ENCODE measurements at places on chromosomes 4 and X.

GRCh38 chrX:49250066-49250465 is 14.4 kb downstream of the FOXP3 start:
- no peak for DNase-seq

DNA sequence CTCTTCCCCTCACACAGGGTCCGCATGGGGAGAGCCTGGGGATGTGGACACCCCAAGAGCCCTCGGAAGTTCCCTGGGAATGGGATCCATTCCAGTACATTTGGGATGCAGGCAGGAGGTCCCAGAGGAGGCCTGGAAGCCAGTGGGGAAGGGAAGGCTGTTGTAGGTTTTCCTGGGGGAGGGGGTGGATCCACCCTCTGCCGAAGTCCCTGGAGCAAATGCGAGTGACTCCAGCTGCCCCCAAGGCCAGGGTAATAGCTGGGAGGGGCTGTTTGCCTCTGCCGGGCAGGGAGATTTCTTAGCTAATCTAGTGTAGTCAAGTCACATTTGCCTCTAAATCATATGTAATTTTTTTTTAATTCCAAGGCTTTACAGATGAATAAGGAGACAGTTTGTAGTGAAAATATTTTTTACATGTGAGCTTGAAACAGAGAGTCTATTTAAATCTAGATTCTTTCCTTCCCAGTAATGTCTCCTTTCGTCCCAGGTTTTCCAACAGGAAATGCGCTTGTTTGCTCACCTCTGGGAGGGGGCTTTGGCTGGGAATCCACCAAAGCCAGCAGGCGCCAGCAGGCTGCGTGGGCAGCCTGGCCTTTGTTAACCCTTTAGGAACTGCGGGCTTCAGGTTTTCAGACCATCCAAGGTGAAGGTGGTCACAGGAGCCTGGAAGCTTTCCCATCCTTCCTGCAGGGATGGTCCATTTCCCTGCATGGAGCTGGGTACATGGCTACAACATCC is 26.8 kb downstream of the SH3TC1 start:
- DNase-seq: no peak

- DNase-seq: no peak
Observed at GRCh38 chrX:134023851-134024281, 38.5 kb upstream of the GPC3 start.

- DNase-seq: no peak
Observed at GRCh38 chrX:53479301-53479700, 45.1 kb upstream of the HSD17B10 start.

DNA sequence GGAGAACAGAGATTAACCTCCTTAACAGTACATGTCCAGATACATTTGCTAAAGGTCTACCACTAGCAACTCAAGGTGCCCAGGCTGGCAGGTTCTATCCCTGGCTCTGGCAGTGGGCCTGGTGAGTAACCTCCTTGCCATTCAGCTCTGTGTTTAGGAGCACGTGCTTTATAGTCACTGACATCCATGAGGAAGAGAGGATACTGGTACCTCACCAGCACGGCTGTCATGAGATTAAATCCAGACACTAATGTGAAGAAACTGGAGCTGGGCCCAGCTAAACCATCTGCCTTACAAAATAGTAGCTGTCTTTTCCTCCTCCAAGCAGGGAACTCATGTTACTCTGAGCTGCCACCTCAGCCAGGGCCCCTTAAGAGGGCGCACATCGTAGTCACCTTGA is 45.3 kb downstream of the GPRASP3 start:
- DNase-seq: no peak

GRCh38 chr4:184826691-184827270 is 1.0 kb upstream of the ACSL1 start:
- DNase-seq: no peak

GRCh38 chr4:19729886-19730651 is 521.6 kb upstream of the SLIT2 start:
- no peak for DNase-seq

GRCh38 chr4:113524505-113525186 is 236.9 kb downstream of the CAMK2D start:
- no peak for DNase-seq

GRCh38 chrX:47321386-47321785 is 49.0 kb upstream of the ZNF157 start:
- no peak for DNase-seq

DNA sequence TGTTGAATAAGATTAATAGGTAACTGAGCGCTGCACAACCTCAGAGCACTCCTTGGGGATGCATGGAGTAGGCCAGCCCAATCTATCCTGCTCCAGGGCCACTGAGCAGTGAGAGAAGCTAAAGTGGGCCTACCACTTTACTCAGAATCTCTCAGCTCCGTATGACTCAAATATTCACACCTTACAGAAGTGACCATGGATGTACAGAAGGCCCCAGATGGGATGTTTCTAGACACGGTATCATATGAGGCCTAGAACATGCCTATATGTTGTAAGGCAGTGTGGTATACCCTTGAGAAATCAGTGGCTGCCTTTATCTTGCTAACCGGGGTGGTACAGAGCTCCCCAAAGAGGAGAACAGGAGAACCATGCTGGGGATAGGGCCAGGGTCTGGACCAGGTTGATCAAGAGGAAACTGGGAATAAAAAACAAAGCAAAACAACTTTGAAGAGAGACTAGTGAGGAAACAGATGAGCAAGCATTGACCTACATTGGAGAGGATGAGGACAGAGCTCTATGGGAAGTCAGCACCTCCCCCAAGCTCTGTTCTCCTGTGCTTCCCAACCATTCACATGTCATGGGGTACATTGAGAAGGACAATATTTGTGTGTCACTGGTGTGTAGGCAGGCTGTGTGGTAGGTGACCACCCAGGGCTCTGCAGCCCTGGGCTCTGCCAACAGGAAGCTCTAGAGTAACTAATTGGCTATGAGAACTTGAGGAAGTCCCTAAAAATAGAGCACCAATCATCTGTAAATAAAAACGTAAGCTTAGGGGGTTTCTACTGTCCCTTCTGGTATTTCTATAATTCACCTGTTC is 31.4 kb downstream of the HOPX start:
- no peak for DNase-seq

GRCh38 chrX:83419030-83419792 is 88.9 kb upstream of the POU3F4 start:
- no peak for DNase-seq

DNA sequence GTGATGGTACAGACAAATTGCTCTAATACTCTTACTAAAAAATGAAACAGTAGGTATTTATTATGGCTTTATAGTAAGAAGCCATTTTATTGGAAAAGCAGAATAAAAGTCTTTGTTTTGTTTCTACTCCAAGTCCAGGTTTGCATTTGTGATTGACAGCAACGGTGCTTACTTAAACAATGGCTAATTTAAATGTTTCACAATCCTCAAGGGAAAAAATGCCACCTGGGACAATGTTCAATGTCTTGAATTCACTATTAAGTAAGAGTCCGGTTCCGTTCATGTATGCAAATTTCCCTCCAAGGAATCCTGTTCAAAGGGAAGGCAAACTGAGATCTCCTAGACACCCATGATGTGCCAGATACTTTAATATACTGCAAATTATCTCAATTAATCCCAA is 123.6 kb downstream of the RBM47 start:
- no peak for DNase-seq

GRCh38 chr4:159950707-159951106 is 847.8 kb downstream of the RAPGEF2 start:
- DNase-seq: no peak

DNA sequence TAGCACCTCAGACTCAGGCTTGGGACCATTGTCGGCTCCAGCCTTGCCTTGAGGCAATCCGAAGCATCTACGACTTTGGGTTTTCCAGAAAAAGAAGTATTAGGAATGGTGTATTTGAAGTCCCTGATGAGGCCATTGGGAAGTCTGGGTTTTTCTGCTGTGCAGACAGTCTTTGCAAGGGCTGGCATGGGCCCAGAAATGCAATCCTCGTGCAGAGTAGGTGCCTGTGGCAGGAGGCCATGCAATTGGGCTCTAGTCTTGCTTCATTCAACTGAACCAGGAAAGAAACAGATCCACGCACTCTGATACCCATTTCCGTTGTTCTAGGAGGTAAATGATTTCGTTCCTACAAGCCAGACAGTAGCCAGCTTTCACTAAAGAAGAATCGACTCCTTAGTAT is 12.4 kb downstream of the ZFP92 start:
- DNase-seq: no peak

DNA sequence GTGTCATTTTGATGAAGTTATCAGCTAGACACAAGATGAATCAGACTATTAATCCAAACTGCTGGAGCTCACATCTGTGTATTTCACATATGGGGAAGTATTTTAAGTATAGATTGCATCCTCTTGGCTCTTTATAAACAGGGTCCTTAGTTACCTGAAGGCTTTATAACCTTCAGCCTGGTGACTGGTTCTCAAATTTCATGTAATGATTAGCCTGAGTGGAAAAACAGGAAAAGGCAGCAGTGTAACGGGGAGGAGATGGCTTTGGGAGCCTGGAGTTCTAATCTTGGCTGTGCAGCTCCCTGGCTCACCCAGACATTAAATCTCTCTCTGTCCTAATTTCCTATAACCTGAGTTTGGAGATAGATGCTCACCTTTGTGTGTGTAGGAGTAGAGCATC is 103.8 kb upstream of the HPF1 start:
- DNase-seq: no peak

DNA sequence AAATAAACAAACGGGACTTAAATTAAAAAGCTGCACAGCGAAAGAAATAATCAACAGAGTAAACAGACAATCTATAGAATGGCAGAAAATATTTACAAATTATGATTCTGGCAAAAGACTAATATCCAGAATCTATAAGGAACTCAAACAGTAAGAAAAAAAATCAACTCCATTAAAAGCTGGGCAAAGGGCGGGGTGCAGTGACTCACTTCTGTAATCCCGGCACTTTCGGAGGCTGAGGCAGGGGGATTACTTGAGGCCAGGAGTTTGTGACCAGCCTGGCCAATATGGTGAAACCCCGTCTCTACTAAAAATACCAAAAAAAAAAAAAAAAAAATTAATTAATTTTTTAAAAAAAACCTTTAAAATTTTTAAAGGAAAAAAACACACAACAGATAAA is 109.0 kb downstream of the ATP11C start:
- DNase-seq: no peak

- no peak for DNase-seq
Observed at GRCh38 chr4:157314906-157315305, 94.4 kb downstream of the GRIA2 start.

- no peak for DNase-seq
Observed at GRCh38 chr4:83929550-83929949, 393.6 kb downstream of the GPAT3 start.

Measured in stimulated activated CD8-positive, alpha-beta memory T cell treated with anti-CD3 and anti-CD28 coated beads, Interleukin-7, amount 100 ng/mL, for 1 hour (primary cell).